ENCODE measurements at places on chromosomes 2 and 18. TPM values are rescaled to one million over a fixed set of nuclear protein-coding genes. Genes with fewer than 3 reads are reported as not detected.

The RGPD4 gene
- not detected for total RNA-seq

The TMEFF2 gene
- not detected for total RNA-seq

The DIS3L2 gene
- 33.5 TPM for total RNA-seq

The TMEM182 gene
- total RNA-seq = 0.10 TPM

The TDRD15 gene
- total RNA-seq = not detected

The SETBP1 gene
- total RNA-seq = 1.5 TPM

The KLHL29 gene
- 8.3 TPM for total RNA-seq

The LOXHD1 gene
- total RNA-seq = not detected

The MRPS9 gene
- 16.0 TPM for total RNA-seq

The ATG16L1 gene
- 21.9 TPM for total RNA-seq

The LRRTM1 gene
- not detected for total RNA-seq

The POU3F3 gene
- total RNA-seq = 0.35 TPM

The ABCB11 gene
- total RNA-seq = 0.18 TPM

The SERPINB2 gene
- total RNA-seq = 33.7 TPM

The SCG2 gene
- total RNA-seq = 0.29 TPM

The STON1 gene
- 7.3 TPM for total RNA-seq

The CGREF1 gene
- 3.4 TPM for total RNA-seq

The CHRNG gene
- total RNA-seq = not detected

The MC4R gene
- not detected for total RNA-seq

The COL4A4 gene
- under 0.01 TPM for total RNA-seq

The PCARE gene
- not detected for total RNA-seq

The NCKAP1 gene
- 146 TPM for total RNA-seq

All from glomerular endothelial cell (primary cell).